ENCODE measurements at places on chromosomes 13 and 19. TPM values are rescaled to one million over a fixed set of nuclear protein-coding genes. Genes with fewer than 3 reads are reported as not detected.
A peak's percentile ranks its signal among the peaks of the same experiment; 100 is the strongest.

GRCh38 chr19:38395381-38396114 is 7.1 kb downstream of the SPRED3 start:
- no peaks in the 10 kb centered on the region for H3K36me3 ChIP-seq
- H3K27ac ChIP-seq: no peak overlapping the region
- peak overlapping the region; percentile 73 for H3K4me3 ChIP-seq
- H3K27me3 ChIP-seq: peaks cover 17% of the 10 kb centered on the region
- H3K4me1 ChIP-seq: peaks cover 23% of the 10 kb centered on the region

DNA sequence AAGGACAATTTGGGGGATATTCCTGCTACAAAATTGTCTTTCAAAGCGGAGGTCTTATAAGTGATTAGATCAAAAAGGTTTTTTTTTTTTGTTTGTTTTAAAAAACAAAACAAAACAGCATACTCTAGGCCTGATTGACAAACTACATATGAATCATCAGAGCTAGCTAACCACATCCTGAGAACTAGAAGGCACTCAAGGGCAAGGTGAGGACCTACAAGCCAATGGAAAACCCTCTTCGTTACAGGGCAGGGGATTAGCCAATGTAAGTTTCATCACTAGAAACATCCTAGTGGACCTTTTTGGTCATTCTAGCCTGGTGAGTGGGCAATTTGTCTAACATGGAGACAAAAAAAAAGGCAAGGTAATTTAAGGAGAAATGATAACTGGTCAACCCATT is 428.6 kb downstream of the RFC3 start:
- H3K4me1 ChIP-seq: no peaks in the 10 kb centered on the region
- no peak overlapping the region for H3K27ac ChIP-seq
- no peaks in the 10 kb centered on the region for H3K27me3 ChIP-seq
- H3K36me3 ChIP-seq: no peaks in the 10 kb centered on the region
- H3K4me3 ChIP-seq: no peak overlapping the region
- DNase-seq: no peak

- no peaks in the 10 kb centered on the region for H3K36me3 ChIP-seq
- no peak overlapping the region for H3K4me3 ChIP-seq
- no peak for DNase-seq
- no peaks in the 10 kb centered on the region for H3K4me1 ChIP-seq
- no peaks in the 10 kb centered on the region for H3K27me3 ChIP-seq
- no peak overlapping the region for H3K27ac ChIP-seq
These were observed 141.8 kb downstream of the GPC5 start for GRCh38 chr13:91540158-91540736.

- H3K36me3 ChIP-seq: no peaks in the 10 kb centered on the region
- no peak overlapping the region for H3K4me3 ChIP-seq
- H3K27ac ChIP-seq: no peak overlapping the region
- no peak for DNase-seq
- H3K27me3 ChIP-seq: peaks cover 4% of the 10 kb centered on the region
- H3K4me1 ChIP-seq: no peaks in the 10 kb centered on the region
These were observed 148.8 kb downstream of the TNFRSF19 start for GRCh38 chr13:23718996-23719395.

DNA sequence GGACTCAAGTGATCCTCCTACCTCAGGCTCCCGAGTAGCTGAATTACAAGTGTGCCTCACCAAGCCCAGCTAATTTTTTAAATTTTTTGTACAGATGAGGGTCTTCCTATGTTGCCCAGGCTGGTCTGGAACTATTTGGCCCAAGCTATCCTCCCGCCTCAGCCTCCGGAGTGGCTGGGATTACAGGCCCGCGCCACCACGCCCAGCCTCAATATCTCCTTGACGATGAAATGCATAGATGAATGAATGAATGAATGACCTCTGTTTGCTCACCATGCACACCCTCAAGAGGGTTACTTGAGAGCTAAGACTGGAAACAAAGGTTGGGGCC is 14.9 kb upstream of the AP1M2 start:
- H3K36me3 ChIP-seq: peaks cover 18% of the 10 kb centered on the region
- H3K27me3 ChIP-seq: peaks cover 3% of the 10 kb centered on the region
- peaks cover 24% of the 10 kb centered on the region for H3K4me1 ChIP-seq
- peak overlapping the region; percentile 43 for H3K27ac ChIP-seq
- DNase-seq: no peak

DNA sequence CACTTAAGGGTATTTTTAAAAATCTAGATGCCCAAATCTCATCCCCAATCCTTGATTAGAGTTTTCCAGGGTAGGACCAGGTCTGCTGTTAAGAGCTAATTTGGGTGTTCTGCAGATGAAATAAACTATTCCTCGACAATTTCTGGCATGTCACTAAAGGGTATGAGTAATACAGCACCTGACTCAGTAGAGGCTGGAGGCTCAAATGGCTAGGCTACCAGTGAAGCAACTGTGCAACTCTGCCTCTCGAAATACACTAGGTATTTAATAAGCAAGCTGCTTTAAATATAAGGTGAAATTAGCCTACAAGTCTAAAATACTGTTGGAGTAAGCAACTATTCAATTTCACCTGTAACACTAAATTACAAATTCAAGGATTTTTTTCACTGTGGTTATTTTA is 1.5 kb downstream of the RNF6 start:
- peak overlapping the region; percentile 23 for H3K27ac ChIP-seq
- no peaks in the 10 kb centered on the region for H3K27me3 ChIP-seq
- H3K36me3 ChIP-seq: peaks cover 35% of the 10 kb centered on the region
- peak overlapping the region; percentile 94 for H3K4me3 ChIP-seq

DNA sequence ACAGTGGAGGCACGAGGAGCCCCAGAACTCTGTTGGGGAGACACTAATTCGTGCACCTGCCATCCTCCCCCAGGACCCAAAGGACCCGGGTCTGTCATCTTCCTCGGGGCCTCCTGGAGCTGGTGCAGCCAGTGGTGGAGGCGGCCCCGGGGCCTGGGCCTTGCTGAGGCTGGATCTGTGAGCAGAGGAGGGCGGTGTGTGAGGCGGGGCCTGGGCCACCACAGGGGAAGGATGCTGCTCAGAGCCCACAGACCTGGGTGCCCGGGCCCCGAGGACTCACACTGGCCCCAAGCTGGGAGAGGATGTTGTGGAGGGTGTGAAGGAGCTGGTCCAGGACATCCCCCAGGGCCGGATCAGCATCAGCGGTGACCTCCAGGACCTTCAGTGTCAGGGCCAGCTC is 8.3 kb downstream of the IFNL3 start:
- no peak overlapping the region for H3K4me3 ChIP-seq
- H3K36me3 ChIP-seq: no peaks in the 10 kb centered on the region
- peaks cover 21% of the 10 kb centered on the region for H3K4me1 ChIP-seq
- H3K27ac ChIP-seq: no peak overlapping the region

DNA sequence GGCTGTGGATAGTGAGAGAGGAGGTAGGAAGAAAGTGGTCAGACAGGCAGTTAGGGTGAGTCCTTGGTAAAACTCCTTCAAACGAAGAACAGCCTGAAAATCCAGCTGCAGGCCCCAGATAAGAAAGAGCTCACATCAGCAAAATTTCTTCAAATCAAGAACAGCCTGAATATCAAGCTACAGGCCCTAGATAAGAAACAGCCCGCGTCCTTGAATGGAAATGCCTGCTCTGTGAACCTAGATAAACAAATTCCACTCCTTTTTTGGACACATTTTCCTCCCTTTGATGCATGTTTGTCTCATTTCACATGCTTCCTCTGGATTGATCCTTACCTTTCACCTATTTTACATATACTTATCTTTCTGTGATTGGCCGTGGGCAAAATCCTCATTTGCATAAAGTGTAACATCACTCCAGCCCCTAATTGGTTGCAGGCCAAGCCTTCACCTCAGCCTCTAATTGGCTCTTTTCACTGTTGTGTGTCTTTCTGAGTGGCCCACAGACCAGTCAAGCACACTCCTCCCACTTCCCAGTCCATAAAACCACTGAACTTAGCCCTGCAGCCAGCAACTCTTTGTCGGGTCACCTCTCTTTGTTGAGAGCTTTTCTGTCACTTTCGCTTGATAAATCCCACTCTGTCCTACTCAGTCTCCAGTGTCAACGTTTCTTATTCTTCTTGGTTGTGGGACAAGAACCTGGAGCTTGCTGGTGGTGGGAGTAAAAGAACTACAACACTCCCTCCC is 6.0 kb upstream of the SULT2A1 start:
- peaks cover 3% of the 10 kb centered on the region for H3K27me3 ChIP-seq
- H3K36me3 ChIP-seq: no peaks in the 10 kb centered on the region
- no peak overlapping the region for H3K4me3 ChIP-seq
- H3K27ac ChIP-seq: no peak overlapping the region
- no peaks in the 10 kb centered on the region for H3K4me1 ChIP-seq

DNA sequence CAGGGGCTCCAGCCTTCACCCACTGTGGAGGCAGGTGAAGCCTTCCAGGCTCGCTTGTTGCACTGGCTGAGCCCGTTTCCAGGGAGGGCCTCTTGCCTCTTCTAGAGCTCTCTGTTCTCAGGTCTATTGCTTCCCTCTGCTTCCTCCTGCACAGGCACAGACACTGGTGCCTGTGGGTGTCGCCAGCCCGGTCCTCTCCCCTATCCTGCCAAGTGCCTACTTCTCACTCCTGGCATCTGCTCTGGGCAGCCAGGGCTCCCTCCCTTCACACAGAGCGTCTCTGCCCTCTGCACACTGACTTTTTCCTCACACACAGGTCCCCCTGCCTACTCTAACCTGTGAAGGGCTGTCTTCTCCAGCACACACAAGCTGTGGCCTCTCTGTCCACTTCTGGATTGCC is 60.3 kb downstream of the SLC7A9 start:
- DNase-seq: no peak
- H3K4me3 ChIP-seq: no peak overlapping the region
- H3K27ac ChIP-seq: no peak overlapping the region
- H3K27me3 ChIP-seq: no peaks in the 10 kb centered on the region

DNA sequence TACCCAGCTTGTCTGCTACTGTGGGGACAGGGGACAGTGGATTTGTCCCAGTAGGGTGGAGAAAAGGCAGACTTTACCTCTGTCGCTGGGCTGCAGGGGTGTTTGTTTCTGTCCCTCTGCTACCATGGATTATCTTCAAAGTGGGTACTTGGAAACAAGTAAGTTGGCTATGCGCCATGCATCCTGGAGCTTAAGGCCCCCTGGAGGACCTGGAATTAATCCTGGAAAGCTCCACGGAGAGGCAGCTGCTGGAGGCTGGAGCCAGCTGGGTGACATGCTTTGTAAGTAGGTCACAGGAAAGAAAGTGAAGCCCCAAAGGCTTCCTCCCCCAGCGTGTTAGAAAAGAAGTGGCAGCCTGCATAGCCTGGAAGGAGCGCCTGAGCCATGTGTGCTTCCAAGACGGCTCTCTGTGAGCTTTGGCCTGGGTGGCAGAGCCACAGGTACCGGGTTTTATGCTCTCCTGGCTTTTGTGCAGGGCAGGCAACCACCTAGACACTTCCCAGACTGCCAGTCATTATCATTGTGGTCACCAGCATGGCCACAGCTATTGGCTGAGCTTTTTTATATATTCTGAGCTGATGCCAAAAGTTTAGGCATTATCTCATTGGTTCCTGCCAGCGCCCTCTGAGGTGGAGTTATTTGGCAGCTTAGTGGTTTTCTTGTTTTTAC is 9.5 kb downstream of the B3GLCT start:
- no peak overlapping the region for H3K4me3 ChIP-seq
- no peaks in the 10 kb centered on the region for H3K36me3 ChIP-seq
- H3K27me3 ChIP-seq: no peaks in the 10 kb centered on the region
- H3K27ac ChIP-seq: no peak overlapping the region
- no peak for DNase-seq
- H3K4me1 ChIP-seq: peaks cover 21% of the 10 kb centered on the region

ZNF491 gene
- 0.80 TPM for total RNA-seq

ZNF534 gene
- total RNA-seq: not detected

ANGPTL8 gene
- not detected for total RNA-seq

PRKCSH gene
- total RNA-seq: 315 TPM
